Bronchial smooth muscle cell (primary cell): ENCODE measurements at places on chromosomes 6 and 20. TPM values are rescaled to one million over a fixed set of nuclear protein-coding genes. Genes with fewer than 3 reads are reported as not detected.

WDR46 gene
- 71.7 and 97.4 TPM in 2 replicates for total RNA-seq

TRIM10 gene
- total RNA-seq: under 0.01 TPM in 1 of 2 replicates, not detected in the other

TCF15 gene
- total RNA-seq: under 0.01 TPM in 1 of 2 replicates, not detected in the other

DEFB132 gene
- total RNA-seq: not detected in 2 replicates

SFTA2 gene
- total RNA-seq: not detected in 2 replicates

EYA4 gene
- 13.1 and 37.7 TPM in 2 replicates for total RNA-seq

AIF1 gene
- not detected in 2 replicates for total RNA-seq

SLC22A1 gene
- 0.60 and 1.1 TPM in 2 replicates for total RNA-seq

ZNF165 gene
- total RNA-seq: 0.47 and 0.52 TPM in 2 replicates

SLC22A7 gene
- total RNA-seq: not detected in 2 replicates

NDRG3 gene
- total RNA-seq: 24.3 and 27.9 TPM in 2 replicates

ADGRG6 gene
- total RNA-seq: under 0.01 and 0.32 TPM in 2 replicates

SLC22A16 gene
- total RNA-seq: not detected in 2 replicates

OR2W1 gene
- total RNA-seq: not detected in 2 replicates

RAB32 gene
- total RNA-seq: 55.0 and 90.6 TPM in 2 replicates

ELOVL2 gene
- not detected in 2 replicates for total RNA-seq

COL9A3 gene
- total RNA-seq: 0.52 and 1.1 TPM in 2 replicates

SCGN gene
- not detected in 2 replicates for total RNA-seq

SERPINB1 gene
- 7.0 and 15.9 TPM in 2 replicates for total RNA-seq

BMP6 gene
- total RNA-seq: 0.77 and 3.6 TPM in 2 replicates

B3GAT2 gene
- under 0.01 TPM in 1 of 2 replicates, not detected in the other for total RNA-seq

SAMD10 gene
- 0.34 and 0.47 TPM in 2 replicates for total RNA-seq

AKAP12 gene
- 113 and 143 TPM in 2 replicates for total RNA-seq

NOTCH4 gene
- total RNA-seq: 0.77 and 0.79 TPM in 2 replicates

NUDT3 gene
- 10.6 and 15.1 TPM in 2 replicates for total RNA-seq

SLC22A3 gene
- under 0.01 and 0.09 TPM in 2 replicates for total RNA-seq

ADTRP gene
- total RNA-seq: 2.2 and 3.0 TPM in 2 replicates

RNF5 gene
- 14.4 and 15.6 TPM in 2 replicates for total RNA-seq

RAD21L1 gene
- total RNA-seq: under 0.01 TPM in 1 of 2 replicates, not detected in the other

CRISP3 gene
- not detected in 2 replicates for total RNA-seq
